ENCODE measurements at places on chromosomes 12 and 14.
A peak's percentile ranks its signal among the peaks of the same experiment; 100 is the strongest.

GRCh38 chr14:54738009-54738408, 164.6 kb downstream of the GCH1 start:
- no peak for DNase-seq

GRCh38 chr12:131239384-131240094, 285.8 kb downstream of the ADGRD1 start:
- DNase-seq, result no peak

GRCh38 chr14:37668646-37669045, 73.2 kb downstream of the TTC6 start:
- no peak for DNase-seq

GRCh38 chr14:28778138-28779117, 11.8 kb downstream of the FOXG1 start:
- DNase-seq, result no peak

DNA sequence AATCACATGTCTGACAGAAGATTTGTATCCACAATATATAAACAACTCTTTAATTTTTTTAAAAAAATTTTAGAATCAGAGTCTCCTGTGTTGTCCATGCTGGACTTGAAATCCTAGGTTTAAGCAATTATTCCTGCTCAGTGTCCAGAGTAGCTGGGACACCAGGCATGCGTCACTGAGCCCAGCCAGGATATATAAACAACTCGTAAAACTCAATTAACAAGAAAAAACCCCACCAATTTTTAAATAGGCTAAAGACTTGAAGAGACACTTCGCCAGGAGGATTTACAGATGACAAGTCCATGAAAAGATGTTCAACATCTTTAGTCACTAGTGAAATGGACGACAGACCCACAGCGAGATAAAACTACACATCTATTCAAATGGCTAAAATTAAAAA, 2.0 kb upstream of the SCN8A start:
- DNase-seq, result no peak

DNA sequence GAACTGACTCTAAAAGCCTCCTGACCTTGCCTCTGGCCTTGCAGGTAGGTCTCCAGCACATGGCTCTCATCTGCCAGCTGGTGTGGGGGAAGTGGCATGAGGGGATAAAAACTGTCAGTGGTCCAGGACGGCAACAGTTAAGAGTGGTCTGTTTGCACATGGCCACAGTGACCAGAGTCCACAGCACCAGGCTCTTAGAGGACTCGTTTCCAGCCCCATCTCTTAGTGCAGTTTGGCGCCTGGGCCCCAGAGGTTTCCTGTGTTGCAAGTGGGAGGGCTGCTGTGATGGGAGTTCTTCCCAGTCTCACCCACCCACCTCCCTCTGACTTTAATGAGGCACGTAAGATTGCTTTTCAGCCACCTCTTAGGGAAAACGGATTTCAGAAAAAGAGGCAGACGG, 37.0 kb downstream of the APPL2 start:
- DNase-seq, result no peak

DNA sequence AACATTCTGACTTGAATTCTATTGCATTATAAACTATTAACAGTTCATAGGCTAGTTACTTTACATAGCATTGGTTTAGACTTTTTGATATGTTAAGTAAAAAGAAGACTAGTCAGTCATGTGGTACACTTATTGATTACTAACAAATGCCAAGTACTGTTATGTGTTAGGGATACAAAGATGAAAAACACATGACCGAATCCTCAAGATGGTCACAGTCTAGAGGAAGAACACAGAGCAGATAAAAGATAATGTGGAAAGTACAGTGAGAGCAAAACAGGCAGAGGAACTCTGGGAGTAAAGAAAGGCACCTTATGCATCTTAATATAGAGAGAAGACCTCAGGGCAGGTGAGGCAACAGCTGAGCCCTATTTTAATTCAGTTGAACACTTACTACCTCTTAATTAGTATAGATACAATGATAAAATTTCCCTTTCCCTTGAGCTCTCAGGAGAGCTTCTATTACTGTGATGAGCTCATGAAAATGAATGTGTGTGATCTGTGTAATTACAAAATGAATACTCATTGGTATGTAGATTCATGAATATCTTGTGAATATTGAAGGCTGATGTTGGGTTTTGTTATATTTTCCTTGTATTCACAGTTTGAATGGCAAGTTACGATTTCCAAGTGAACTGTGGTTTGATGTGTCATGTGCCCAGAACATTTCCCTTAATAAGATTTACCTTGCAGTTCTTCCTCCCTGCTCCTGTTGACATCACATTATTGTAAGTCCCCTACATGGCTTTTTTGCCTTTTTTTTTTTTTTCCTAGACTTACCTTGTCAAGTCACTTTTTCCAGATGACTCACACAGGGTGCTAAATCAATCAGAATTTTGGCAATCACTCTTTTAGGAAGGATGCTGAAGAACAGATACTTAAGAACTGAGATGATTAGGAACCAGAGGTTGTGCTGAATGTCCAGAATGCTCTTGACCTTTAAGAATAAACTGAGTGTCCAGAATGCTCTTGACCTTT, 29.5 kb upstream of the MSRB3 start:
- no peak for DNase-seq

DNA sequence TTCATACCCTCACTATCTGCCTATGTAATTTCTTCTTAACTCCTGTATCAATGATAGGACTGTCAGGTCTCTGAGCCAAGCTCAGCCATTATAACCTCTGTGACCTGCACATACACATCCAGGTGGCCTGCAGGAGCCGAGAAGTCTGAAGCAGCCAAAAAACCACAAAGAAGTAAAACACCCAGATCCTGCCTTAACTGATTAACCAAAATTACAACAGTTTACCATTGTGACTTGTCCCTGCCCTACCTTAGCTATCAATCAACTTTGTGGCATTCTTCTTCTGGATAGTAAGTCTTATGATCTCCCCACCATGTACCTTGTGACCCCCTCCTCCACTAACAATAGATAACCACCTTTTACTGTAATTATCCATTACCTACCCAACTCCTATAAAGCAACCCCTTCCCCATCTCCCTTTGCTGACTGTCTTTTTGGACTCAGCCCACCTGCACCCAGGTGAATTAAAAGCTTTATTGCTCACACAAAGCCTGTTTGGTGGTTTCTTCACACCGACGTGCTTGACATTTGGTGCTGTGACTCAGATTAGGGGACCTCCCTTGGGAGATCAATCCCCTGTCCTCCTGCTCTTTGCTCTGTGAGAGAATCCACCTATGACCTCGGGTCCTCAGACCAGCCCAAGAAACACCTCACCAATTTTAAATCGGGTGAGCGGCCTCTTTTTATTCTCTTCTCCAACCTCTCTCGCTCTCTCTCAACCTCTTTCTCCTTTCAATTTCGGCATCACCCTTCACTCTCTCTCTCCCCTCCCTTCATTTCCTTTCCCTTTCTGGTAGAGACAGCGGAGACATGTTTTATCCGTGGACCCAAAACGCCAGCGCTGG, 11.5 kb upstream of the LGMN start:
- no peak for DNase-seq

DNA sequence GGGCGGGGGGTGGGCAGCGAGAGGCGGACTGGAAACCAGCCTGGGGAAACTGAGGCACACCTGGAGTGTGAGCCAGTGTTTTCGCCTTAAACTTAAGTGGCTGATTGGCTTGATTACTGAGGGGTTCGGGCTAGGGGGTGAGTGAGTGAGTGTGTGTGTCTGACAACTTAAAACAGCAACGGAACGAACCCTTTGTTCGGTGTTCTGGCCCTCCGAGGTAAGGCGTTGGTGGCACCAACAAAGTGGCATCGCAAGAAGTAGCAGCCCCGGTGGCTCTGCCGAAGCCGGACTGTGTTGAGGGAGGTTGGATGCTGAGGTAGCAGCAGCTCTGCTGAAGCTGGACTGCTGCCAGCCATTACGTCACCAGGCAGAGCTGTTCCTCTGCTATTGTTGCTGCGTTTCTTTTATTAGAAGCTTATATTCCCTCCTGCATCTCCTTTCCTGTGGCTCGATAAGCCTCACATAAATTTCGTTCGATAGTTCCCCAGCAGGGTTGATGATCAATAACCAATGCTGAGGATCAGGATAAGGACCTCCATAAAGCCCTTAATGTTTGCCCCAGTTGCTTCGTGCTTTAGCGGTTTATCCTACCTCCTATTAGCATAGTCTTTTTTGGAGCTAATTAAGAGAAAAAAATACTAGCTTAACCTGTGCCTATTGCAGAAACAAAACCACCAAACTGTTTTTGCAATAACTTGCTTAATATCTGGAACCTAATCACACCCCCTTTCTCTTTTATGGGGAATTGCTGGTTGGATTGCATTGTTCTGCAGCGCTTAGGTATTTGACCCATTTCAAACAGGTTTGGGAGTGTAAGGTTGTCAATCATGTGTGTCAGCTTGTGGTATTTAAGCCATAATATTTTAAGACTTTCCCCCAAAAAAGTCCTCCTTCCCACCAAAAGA, 1.3 kb downstream of the GPR137C start:
- peak; percentile 74 for DNase-seq
